ENCODE measurements at places on chromosomes 11 and 22.

- DNase-seq = no peak
Measured at GRCh38 chr22:47201186-47201995, 438.9 kb downstream of the TBC1D22A start.

GRCh38 chr11:13260963-13261588 lies 16.5 kb upstream of the BMAL1 start:
- no peak for DNase-seq

- DNase-seq = no peak
Measured at GRCh38 chr11:34275486-34275885, 82.3 kb downstream of the ABTB2 start.

DNA sequence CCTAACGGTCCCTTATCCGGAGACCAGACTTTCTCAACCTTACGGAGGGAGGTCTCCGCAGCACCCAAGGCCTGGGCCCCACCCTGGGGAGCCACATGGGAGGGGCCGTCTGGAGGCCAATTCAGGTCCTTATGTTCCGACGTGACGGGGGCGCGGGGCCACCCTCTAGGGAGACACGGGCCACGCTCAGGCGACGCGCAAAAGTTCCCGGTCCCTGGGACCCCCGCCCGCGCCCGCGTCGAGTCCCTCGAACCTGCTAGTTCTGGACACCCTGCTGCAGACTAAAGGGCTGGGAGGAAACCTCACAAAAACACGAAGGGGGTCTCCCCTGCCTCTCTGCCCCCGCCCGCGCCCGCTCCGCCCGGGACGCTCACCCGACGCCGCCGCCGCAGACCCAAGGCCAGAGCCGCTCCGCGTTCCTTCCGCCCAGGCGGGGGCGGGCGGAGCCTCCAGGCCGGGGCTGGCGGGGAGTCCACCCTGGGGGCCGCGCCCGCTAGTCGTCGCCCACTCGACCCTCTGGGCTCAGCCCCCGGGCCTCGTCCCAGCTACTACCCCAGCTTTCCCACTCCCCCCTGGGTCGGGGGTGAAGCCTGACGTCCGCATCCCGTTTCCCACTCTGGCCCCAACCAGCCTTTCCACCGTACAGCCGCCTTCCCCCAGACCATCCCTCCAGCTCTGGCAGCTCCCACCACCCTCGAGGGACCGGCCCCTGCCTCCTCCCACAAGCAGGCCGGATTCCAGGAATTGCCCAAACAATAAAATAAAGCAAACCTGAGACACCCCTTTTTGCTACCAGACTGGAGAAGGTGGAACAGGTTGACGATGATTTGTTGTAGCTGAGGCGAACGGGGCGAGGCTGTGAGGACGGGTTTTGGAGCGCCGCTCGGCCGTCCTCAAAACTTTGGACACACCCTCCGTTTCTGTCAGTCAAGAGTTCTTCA lies 2.7 kb downstream of the RNH1 start:
- DNase-seq = peak; percentile 32

DNA sequence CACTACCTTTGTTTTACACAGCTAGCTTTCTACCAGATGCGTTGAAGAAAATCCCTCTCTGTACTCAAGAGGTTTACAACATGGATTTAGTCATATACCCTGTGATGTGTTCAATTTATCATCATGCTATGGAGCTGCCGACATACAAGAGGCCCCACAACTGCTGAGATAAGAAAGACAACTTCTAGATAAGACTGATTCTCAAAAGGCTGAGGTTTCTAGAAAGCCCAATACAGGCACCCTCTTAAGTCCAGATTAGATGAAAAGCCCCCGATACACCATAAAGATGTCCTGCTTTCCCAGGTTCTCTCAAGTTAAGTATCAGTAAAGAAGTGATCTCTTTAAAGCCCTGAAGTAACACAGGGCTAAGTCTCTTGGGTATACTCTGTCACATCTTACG lies 14.3 kb downstream of the MTCH2 start:
- DNase-seq = no peak

DNA sequence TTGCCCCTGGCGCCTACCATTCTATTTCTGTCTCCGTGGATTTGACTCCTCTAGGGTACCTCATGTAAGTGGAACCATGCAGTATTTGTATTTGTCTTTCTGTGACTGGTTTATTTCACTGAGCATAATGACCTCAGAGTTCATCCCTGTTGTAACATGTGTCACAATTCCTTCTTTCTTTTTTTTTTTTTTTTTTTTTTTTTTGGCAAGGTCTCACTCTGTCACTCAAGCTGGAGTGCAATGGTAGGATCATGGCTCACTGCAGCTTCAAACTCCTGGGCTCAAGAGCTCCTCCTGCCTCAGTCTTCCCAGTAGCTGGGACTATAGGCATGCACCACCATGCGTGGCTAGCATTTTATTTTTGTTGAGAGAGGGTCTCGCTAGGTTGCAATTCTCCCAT lies 74.0 kb upstream of the SEPTIN5 start:
- DNase-seq = no peak

DNA sequence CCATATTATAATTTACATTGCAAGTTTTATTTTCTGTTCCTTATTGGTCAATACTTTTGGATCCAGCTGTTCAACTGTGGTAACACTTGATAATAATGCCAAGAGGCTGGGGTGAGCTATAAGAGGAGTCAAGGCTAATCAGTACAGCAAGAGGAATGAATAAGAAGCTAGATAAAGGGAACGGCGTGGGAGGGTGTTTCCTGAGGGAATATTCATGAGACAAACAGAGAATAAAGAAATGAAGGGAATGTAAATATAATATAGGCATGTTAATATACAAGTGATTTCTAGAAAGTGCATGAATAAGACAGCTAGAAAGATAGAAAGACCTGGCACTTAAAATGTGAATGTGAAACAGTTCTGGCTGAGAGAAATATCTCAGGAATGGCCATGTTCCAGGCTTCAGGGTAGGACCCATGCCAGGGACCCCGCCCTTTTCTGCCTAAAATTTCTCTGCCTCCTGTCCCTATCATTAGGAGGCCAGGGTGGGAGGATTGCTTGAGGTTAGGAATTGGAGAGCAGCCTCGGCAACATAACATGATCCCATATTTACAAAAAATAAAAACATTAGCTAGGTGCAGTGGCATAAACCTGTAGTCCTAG lies 3.9 kb downstream of the OR51B4 start:
- no peak for DNase-seq

- DNase-seq = no peak
Measured at GRCh38 chr11:100575860-100576717, 111.0 kb upstream of the ARHGAP42 start.

DNA sequence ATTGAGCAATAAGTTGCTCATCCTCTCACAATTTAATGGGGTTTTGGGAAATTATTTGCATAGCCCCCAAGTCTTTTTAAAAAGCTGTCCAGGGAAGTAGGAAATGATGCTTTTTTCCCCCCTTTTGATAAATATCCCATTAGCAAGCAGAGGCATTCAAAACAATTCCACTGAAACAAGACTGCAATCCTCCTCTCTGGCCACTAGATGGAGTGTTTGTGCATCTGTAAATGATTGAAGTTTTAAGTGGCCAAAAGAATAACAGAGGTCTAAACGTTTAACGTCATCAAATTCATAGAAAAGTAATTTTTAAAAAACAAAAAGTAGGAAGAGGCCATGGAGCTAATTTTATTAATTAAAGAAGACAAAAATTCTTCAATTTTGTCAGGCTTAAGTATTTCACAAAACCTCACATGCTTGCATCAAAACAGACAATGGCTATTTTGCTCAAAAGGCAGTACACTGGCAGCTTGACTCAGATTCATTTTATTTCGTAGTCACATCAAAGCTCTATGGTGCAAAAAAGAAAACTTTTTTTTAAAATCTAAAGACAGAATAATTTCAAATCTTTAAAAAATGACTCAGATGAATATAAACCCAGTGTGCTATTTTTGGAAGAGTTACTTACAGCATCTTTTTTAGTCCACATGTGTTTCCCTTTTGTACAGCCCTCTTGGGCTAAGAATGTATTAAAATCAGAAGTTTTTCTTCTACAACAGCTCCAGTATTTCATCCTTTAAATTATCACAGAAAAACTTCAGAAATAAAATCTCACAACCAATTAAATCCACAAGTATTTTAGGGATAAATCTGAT lies 17.8 kb downstream of the CHORDC1 start:
- no peak for DNase-seq

DNA sequence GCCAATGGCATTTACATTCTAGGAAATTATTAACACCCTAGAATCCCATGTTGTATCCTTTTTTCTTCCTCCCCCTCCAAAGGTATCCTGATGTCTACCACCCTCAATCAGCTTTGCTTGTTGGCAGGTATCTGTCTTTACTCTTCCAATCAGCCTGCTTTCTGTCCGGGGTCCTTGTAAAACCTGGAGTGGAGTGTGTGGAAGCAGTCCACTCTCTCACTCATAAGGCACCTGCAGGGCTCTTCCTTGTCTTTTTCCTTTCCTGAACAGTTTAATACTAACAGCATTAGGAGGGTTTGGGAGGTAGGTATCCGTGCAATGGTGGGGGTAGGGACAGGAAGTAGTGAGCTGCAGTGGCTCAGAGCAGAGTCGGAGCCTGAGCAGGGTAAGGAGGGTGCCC lies 193.4 kb downstream of the BARX2 start:
- DNase-seq = no peak

- no peak for DNase-seq
Measured at GRCh38 chr11:70381350-70381749, 17.0 kb upstream of the CTTN start.

GRCh38 chr11:69310351-69310750 lies 16.4 kb downstream of the MYEOV start:
- DNase-seq = no peak

DNA sequence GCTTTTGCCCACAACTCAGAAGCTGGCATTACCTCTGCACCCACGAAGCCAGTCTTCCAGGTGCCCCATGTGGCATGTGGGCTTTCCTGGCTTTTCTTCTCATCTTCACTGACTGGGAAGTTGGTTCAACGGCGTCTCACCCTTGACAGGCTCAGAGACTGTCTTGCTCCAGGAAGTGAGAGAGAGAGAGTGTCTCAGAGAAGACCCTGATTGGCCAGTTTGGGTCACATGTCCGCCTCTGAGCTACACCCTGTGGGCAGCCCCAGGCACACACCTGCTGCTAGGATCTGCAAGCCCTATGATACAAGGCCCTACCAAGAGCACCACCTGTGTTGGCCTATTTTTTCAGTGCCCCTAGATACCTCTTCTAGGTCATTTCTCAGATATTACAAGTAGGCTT lies 39.0 kb downstream of the RTL6 start:
- DNase-seq = no peak

- DNase-seq = no peak
Measured at GRCh38 chr11:122686111-122686510, 30.6 kb downstream of the UBASH3B start.

DNA sequence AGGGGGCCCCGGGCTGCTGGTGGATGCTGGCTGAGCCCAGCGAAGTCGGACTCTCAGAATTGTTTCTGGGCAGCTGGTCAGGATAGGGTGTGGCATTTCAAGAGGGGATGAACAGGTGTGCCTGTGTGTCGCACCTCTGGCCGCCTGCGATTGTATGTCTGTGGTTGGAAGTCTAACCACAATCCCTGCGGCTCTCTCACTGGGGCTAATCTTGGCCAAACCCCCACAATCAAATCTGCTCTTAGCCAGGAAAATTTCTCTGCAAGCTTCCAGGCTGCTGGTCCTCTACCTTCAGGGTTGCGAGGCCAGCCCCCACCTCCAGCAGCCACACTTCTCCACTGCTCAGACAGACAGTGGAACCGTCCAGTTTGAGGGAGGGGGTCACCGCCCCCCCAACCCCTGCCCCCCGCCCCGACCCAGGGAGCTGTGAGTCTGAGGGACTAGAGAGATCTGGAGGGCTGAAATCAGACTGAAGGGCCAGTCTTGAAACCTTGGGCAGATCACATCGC lies 953 bp downstream of the ATG16L2 start:
- no peak for DNase-seq

- no peak for DNase-seq
Measured at GRCh38 chr11:101584655-101585054, 848 bp upstream of the TRPC6 start.

GRCh38 chr22:33850193-33850592 lies 70.1 kb downstream of the LARGE1 start:
- no peak for DNase-seq

- no peak for DNase-seq
Measured at GRCh38 chr11:28009388-28009787, 98.6 kb downstream of the KIF18A start.

GRCh38 chr11:110715541-110715940 lies 3.3 kb upstream of the ARHGAP20 start:
- DNase-seq = no peak

DNA sequence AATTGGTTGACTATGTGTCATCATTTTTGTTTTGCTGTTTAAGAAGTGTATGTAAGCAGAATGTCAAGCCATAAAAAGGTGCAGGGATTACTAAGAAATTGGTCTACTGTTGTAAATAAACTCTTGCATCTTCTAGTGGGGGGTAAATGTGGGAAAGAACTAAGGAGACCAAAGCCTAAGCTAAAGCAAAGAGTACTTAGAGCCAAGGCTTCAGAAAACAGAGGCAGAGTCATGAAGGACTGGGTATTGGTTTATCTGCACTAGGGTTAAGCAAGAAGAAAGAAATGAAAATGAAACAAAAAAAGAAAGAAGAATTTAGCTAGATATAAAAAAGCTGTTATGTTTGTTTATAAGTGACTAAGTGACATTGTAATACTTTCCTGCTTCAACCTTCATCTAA lies 628.1 kb downstream of the METTL15 start:
- no peak for DNase-seq

GRCh38 chr11:45597097-45597496 lies 68.3 kb downstream of the CHST1 start:
- DNase-seq = no peak

GRCh38 chr22:50711446-50712340 lies 26.3 kb upstream of the ACR start:
- DNase-seq = no peak

All from GF-D8 (cell line).